ENCODE measurements at places on chromosomes 6 and 20.

DNA sequence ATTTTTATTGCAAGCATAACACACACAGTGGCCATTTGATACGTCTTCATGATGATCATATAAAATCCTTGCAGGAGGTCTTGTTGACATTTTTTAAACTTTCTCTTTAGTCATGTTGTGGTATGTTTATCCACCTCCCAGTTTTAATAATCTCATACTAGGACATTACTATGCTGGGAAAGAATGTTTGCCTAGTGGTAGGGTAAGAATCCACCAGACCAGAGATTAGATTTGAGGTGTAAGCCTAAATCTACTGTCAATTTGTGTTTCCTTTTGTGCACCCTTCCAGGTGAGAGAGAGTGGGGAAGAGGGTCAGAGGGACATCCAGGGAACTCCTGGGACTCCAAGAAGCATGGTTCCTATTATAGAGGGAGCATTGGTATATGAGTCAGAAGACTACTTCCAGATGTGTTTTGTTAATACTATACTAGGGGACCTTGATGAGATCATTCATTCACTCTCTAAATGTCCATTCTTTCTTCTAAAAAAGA, 298.3 kb upstream of the SASH1 start:
- no peaks in the 10 kb centered on the region for H3K27me3 ChIP-seq
- no peaks in the 10 kb centered on the region for H3K36me3 ChIP-seq
- no peak overlapping the region for H3K27ac ChIP-seq
- no peak for DNase-seq
- H3K4me3 ChIP-seq: no peak overlapping the region
- no peaks in the 10 kb centered on the region for H3K4me1 ChIP-seq

- H3K27ac ChIP-seq: no peak overlapping the region
- no peaks in the 10 kb centered on the region for H3K27me3 ChIP-seq
- no peak overlapping the region for H3K4me3 ChIP-seq
- peaks cover 5% of the 10 kb centered on the region for H3K4me1 ChIP-seq
These were observed 21.2 kb upstream of the RTF2 start for GRCh38 chr20:56447227-56447626.

- no peaks in the 10 kb centered on the region for H3K27me3 ChIP-seq
- H3K4me1 ChIP-seq: peaks cover 20% of the 10 kb centered on the region
- no peaks in the 10 kb centered on the region for H3K36me3 ChIP-seq
- DNase-seq: no peak
- H3K4me3 ChIP-seq: no peak overlapping the region
These were observed 25.8 kb upstream of the RTF2 start for GRCh38 chr20:56442389-56443365.

GRCh38 chr6:55674672-55675071, 95.7 kb upstream of the HMGCLL1 start:
- no peaks in the 10 kb centered on the region for H3K27me3 ChIP-seq
- no peaks in the 10 kb centered on the region for H3K36me3 ChIP-seq
- no peak for DNase-seq
- H3K4me1 ChIP-seq: no peaks in the 10 kb centered on the region
- H3K4me3 ChIP-seq: no peak overlapping the region

GRCh38 chr6:127453845-127454619, 5.2 kb downstream of the KIAA0408 start:
- DNase-seq: no peak
- H3K27me3 ChIP-seq: no peaks in the 10 kb centered on the region
- no peaks in the 10 kb centered on the region for H3K4me1 ChIP-seq

DNA sequence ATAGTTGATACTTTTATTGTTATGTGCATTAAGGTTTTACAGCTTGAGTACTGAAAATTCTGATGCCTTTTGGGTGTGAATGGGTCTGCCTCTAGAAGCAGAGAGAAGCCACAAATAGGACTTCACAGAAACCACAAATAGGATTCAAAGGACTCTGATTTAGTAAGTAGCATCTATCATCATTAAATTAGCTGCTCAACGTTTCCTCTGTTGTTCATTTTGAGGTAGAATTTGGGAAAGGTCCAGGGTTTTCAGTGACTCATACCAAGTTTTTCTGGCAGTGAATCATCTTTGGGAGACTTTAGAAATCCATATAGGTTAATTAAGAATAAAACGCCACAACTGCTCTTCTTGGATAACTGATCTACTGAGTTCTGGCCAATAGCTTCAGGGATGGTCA, 105.1 kb downstream of the PHF3 start:
- H3K27me3 ChIP-seq: no peaks in the 10 kb centered on the region
- no peaks in the 10 kb centered on the region for H3K4me1 ChIP-seq
- no peak for DNase-seq

- no peaks in the 10 kb centered on the region for H3K4me1 ChIP-seq
- H3K4me3 ChIP-seq: no peak overlapping the region
- peaks cover 25% of the 10 kb centered on the region for H3K36me3 ChIP-seq
- H3K27ac ChIP-seq: no peak overlapping the region
These were observed 15.6 kb downstream of the BCLAF1 start for GRCh38 chr6:136274062-136274461.

DNA sequence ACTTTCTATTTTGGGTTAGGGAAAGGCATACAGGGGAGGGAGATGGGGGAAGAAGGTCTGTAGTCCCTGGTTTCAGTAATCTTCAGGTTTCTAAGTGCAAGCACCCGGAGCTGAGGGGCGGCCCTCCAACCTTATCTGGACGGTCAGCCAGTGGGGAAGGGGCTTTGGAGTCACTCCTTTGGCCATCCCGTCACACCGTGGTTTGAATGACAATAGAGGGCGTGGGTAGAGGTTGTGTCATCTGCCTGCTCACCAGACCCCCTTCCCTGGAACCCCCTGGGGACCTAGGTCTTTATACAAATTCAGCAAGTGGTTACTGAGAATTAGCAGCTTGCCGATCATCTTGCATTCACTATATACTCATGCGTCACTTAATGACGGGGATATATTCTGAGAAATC, 29.1 kb downstream of the STK35 start:
- H3K27me3 ChIP-seq: no peaks in the 10 kb centered on the region
- no peak overlapping the region for H3K27ac ChIP-seq
- H3K4me3 ChIP-seq: no peak overlapping the region
- no peaks in the 10 kb centered on the region for H3K4me1 ChIP-seq

All from GM12878 (cell line).